ENCODE measurements at places on chromosomes 1 and 21.

DNA sequence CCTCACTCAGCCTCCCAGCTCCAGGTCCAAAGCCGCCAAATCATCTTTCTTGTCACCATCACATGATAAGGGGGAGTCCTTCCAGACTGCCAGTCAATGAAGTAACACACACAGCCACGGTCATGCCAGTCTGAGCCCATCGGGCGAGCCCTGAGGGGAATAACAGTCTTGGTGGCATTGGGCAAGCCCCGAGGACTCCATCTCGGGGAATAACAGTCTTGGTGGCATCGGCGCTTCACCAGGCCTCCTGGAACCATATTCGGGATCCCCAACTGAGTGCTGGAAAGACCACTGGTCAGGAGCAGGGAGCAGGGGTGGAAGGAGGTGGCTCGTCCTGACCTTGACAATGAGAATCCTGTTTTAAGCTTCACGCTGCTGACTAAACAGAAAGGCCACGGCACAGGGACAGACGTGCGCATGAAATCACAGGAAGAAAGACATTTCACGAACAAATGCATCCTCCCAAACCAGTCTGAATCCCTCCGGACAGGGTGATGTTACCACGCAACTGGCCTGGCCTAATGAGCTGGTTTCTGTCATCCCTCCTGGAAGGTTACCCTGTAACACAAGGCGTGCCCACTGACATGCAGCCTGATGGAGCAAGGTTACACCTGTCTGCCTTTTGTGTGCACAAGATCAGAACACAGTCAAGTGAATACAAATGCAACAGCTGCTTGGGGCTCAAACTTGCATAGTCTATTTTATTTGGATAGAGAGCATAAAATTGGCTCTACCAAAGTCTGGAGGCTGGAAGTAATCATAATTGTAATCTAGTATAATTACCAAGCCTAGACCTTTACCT is 517.4 kb downstream of the KIF26B start:
- DNase-seq: no peak

DNA sequence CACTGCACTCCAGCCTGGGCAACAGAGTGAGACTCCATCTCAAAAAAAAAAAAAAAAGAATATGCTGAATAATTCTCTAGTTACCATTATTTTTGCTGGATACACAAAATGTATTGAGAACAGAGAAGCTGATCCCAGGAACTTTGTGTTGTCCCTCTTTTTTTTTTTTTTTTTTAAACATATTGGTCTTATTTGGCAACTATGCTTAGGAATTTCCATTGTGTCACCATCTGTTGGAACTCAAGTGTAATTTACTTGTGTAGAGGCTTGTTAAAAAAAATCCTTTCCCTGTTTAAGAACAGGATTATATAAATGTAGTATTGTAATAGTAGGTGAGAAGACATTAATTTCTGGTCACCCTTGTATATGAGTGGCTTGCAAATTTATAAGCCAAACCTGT is 28.6 kb downstream of the CAMSAP2 start:
- DNase-seq: no peak

GRCh38 chr1:46490406-46490655 is 695 bp downstream of the DMBX1 start:
- DNase-seq: no peak

- no peak for DNase-seq
Observed at GRCh38 chr1:11273595-11274234, 717 bp downstream of the UBIAD1 start.

GRCh38 chr1:177286396-177286795 is 115.6 kb downstream of the BRINP2 start:
- no peak for DNase-seq

DNA sequence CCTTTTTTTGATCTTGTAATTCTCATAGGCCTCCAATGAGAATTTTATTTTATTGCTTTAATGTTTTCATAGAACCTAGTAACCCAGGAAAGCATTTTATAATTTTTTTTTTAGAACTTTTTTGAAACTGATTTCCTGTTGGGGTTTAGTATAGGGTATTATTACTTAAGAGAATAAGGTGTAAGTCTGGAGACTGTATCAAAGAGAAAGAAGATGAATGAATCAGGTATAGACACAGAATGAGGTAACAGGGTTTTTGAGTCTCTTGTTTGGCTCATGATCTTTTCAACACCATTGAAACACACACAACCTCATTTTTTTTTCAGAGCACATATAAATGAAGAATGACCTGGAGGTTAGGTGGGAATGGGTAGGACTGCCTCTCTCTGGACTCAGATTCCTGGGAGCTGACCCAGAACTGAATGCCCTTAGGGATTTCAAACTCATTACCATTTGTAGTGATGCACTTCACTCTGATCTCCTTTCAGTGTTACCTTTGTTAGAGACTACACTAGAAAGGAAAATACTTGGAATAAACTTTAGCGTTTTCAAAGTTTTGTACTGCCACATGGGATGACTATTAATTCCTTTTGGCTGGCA is 51.0 kb downstream of the EPB41 start:
- DNase-seq: no peak

- DNase-seq: no peak
Observed at GRCh38 chr1:38571726-38572125, 287.8 kb downstream of the RRAGC start.

DNA sequence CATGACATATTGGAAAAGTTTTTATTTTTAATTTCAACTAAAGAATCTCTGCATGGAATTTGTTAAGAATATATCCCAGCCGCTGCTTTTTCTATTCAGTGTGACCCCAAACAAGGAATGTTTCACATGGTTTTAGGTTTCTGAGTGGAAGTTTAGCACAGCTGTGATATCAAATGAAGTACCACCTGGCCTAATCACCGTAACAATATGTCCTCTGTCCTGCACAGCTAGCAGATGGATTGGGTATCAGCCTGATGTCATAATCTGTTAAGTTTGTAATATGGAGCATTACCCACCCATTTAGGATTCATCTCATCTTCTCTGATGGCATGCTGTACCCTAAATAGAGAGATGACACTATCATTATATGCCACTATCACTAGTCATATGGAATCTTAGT is 963.7 kb upstream of the ADGRL2 start:
- DNase-seq: no peak

- DNase-seq: no peak
Observed at GRCh38 chr1:230087717-230088105, 20.7 kb downstream of the GALNT2 start.

GRCh38 chr1:210692796-210693195 is 364.1 kb downstream of the HHAT start:
- no peak for DNase-seq

DNA sequence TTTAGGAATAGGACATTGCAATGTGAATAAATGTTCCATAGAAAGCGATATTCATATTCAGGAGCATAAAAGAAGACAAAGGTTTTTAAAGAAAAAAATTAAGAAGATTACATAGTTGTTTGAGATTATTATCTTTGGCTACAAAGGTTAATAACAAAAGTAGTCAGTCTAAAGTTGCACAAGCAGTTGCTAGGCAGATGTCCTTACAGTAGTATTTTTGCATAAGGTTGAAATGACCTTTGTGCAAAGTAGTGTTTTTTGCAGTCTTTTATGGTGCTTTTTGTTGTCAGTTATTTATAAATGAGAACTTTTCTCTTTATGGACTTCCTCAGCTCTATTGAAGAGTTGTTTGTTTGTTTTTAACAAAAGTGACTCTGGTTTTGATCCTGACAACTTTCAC is 447.8 kb downstream of the AMY1C start:
- DNase-seq: no peak

- no peak for DNase-seq
Observed at GRCh38 chr1:153238527-153238926, 21.0 kb upstream of the LORICRIN start.

DNA sequence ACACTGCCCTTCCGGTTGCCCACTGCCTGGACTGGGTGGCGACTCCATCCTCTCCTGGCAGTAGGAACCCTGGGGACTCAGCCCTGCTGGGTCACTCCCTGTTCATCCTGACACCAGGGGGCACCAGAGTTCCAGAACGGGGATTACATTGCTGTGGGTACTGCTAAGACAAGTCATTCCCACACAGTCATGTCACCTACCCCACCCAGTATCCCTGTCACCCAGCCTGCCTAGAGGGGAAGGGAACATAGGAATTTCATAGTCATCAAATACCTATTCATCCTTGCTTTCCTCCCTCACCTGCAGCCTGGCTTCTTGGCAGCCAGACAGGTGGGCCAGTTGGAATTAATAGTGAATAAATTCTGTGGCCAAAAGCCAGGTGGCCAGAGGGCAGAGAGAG is 9.8 kb upstream of the SFN start:
- no peak for DNase-seq

- DNase-seq: no peak
Observed at GRCh38 chr1:6448749-6449631, 17.0 kb downstream of the TNFRSF25 start.

- DNase-seq: no peak
Observed at GRCh38 chr1:186772228-186772627, 56.5 kb upstream of the PLA2G4A start.

- no peak for DNase-seq
Observed at GRCh38 chr1:218242171-218242570, 42.9 kb upstream of the RRP15 start.

DNA sequence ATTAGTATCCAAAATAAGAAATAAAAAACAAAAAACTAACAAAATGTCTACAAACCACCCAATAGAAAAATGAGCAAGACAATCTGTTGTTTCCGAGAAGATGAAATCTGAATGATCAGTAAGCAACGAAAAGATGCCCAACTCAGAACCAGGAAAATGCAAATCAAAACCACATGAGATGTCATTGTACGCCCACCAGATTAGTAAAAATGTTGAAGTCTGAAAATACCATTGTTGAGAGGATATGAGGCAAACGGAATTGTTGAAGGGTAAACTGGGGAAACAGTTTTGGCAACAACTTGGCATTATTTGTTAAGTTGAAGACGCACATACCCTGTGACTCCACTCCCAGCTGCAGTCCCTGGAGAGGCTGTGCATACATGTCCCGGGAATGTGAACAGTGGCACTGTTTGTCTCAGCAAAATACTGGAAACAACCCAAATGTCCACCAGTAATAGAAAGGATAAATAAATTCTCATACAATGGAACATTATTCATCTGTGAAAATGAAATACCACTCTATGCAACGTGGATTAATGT is 10.6 kb downstream of the ZBTB17 start:
- no peak for DNase-seq

DNA sequence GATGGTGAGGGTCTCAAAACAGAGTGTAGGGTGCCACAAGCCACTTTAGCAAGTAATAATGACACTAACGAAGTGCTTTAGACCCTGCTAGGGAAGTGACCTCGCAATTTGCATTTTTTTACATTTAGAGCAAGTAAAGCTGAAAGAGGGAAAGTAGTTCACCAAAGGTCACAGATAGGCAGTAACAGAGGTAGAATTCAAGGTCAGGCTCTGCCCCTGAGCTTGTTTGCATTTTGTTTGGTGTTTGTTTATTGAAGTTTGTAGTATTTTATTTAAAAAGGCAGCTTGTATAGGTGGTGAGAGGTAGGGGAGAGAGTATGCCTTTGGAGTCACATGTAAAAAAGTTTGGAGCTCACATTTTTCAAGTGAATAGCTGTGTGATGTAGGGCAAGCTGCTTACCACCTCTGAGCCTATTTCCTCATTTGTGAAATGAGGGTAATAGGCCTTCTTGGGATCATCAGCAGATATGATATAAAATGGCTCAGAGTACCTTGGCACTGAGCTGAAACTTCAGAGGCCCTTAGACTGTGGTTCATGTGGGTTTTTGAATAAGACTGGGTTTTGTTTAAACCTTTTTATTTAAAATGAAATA is 142.5 kb downstream of the TRABD2B start:
- no peak for DNase-seq

GRCh38 chr1:201180901-201181300 is 9.7 kb upstream of the IGFN1 start:
- DNase-seq: no peak

DNA sequence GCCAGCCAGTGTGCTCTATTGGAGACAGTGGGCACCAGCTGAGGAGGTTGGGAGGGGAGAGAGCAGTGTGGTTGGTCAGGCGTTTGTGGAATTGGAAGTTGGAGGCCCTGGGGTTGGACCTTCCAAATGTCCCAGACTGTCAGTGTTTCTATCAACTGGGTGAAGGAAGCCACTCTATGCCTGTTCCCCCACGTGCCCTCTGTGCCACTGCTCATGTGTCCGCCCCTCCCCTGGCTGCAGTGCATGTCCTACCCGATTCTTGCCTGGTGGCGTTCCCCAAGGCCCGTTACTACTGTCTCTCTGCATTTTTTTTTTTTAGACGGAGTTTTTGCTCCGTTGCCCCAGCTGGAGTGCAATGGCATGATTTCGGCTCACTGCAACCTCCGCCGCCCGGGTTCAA is 21.1 kb downstream of the ADORA1 start:
- no peak for DNase-seq

GRCh38 chr1:188872376-188872775 is 1605.3 kb downstream of the BRINP3 start:
- DNase-seq: no peak

GRCh38 chr1:7993593-7994479 is 32.3 kb downstream of the ERRFI1 start:
- no peak for DNase-seq

GRCh38 chr1:200873671-200874397 is 1.1 kb downstream of the GPR25 start:
- no peak for DNase-seq

GRCh38 chr1:226135709-226136108 is 50.8 kb downstream of the ACBD3 start:
- DNase-seq: no peak

- no peak for DNase-seq
Observed at GRCh38 chr1:43171312-43171875, 696 bp downstream of the EBNA1BP2 start.

DNA sequence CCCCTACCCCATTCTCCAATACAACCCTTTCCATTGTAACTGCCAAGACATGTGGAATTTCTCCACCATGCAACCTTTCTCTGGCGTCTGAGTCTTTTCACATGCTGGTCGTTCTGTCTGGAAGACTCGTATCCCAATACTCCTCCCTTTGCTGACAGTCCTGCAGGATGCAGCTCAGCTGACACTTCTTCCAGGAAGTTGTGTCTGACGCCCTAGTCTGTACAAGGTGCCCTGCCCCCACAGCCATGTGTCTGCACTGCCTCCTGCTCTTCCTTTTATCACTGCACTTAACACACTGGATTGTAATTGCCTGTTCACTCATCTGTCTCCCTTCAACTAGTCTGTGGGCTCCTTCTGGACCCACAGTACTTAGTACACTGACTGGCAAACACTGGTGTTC is 188.0 kb downstream of the LMX1A start:
- no peak for DNase-seq

DNA sequence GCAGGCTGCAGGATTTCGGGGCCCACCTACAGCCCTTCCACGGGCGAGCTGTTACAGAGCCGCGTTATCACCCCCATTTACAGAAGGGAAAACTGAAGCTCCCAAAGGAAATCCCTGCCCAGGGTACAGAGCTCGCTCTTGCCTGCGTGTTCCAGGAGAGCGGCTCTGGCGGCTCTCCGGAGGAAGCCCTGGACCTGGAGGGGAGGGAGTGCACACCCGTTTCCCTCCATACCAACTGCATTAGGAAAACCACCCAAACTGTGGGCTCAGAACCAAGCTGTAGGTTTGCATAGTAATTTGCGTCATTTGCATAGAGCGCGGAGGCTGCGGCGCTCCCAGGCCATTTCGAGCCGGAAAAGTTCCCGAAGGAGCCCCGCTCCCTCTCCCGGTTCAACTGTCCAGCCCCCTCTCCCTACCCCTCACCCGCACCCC is 24.7 kb upstream of the ADGRB2 start:
- DNase-seq: no peak

Data from NCI-H1436 treated with DMSO at 0.1 percent for 48 hours (cell line).